ENCODE measurements at places on chromosomes 16 and 17.

DNA sequence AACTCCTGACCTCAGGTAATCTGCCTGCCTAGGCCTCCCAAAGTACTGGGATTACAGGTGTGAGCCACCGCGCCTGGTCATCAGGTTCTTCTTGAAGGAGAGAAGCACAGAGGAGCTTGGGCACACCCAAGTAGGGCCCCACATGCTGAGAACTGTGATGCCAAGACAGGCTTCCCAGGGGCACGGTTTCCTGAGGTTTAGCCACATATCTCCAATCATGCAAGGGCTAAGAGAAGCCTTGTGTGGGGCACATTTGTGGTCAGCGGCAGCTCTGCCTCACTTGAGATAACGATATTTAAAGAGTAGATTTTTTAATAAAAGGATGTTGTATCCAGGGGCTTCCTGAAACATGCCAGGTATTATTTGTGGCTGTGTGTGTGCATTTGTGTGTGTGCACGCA, 46.9 kb downstream of the CUEDC1 start:
- DNase-seq, result no peak

GRCh38 chr16:88349903-88350900, 32.6 kb upstream of the ZNF469 start:
- no peak for DNase-seq

DNA sequence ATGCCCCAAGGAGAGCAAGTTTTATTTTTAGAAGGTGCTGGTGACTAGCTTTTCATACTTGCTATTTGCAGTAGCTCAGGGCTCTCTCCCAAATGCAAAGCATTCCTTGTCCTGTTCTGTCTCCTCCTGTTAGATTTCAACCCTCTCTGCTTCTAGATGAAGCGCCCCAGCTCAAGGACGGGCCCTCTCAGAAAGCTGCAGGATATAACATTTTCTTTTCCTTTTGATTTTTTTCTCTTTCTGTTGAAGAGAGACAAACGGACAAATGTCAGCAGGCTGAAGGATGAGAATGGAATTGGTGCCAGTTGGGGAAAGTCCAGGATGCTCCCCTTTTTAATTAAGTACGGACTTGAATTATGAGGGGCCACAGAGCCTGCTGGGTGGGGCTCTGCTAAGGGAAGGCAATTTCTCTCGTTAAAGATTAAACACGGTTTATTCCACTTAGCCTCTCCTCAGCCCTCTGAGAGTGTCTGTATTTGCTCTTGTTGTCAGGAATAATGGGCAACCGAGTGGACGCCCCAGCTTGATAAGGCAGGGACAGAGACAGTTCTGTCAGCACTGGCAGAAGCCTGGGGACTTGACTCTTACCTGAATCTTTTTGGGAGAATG, 6.2 kb upstream of the ETV4 start:
- no peak for DNase-seq

GRCh38 chr16:58307583-58308312, 12.9 kb upstream of the PRSS54 start:
- no peak for DNase-seq

DNA sequence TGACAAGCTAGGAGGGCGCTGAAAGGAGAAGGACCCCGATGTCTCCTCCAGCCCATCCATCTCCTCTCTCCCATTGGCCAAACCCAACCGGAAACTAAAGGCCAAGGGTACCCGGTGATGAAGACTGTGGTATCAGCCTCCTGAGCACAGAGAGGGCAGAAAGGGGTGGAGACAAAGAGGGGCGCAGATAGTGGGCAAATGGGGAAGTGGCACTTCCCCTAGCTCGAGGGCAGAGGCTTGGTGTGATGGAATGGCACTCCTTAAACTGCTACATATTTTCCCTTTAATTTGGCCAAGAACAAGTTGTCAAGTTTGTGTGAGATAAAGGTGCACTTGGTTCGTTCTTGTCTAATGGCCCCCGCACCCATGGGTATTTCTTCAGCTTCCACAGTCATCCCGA, 27.8 kb downstream of the IL4R start:
- DNase-seq, result no peak

DNA sequence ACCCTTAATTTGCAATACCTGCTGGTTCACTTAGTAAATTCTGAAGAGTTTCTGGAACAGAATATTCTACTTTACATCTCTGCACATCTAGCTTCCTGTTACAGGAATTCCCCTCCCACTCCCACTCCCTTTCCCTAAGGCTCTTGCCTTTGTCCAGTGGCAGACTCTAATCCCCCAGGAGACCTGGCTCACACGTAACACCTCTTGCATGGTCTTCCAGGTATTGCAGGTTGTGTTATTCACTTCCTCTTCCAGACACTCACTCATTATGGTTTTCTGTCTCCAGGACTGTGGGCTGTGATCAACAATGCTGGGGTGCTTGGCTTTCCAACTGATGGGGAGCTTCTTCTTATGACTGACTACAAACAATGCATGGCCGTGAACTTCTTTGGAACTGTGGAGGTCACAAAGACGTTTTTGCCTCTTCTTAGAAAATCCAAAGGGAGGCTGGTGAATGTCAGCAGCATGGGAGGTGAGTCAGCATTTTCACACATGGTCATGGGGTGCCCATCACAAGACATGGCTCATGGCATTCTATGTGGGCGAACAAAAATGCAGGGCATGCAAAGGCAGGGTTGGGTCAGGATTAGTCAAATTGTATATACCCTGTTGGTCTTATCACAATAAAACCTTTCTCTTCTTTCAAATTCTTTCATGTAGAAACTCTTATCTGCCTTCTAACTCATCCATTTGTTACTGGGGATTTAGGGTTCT, 35.8 kb downstream of the HSD17B2 start:
- no peak for DNase-seq
